ENCODE measurements at places on chromosomes 2 and 18. TPM values are rescaled to one million over a fixed set of nuclear protein-coding genes. Genes with fewer than 3 reads are reported as not detected.

GRCh38 chr2:24076849-24077534 lies 866 bp upstream of the SF3B6 start:
- DNase-seq, result no peak

The LCT gene
- total RNA-seq, result not detected

The CHRND gene
- total RNA-seq, result 0.22 TPM

The TUBA4B gene
- total RNA-seq, result not detected

The COL3A1 gene
- total RNA-seq, result 165 TPM

The STEAP3 gene
- 18.5 TPM for total RNA-seq

DNA sequence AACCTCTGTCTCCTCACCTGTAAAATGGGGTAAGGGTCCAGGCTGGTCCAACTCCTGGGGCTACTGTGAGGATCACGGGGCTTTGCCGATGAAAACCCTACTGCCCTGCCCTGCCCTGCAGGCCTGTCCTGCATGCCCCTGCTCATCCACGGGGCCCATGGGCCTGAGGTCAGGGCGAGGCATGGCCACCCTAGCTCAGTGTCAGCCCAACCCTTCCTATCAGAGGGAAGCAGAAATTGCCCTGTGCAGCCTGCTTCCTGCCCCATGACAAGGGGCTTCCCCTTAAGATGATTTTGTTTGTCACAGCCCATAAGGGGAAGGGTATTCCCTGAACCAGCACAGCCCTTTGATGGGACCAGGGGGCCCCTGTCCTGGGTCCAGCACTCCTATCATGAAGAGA lies 353.6 kb upstream of the ID2 start:
- DNase-seq, result no peak

DNA sequence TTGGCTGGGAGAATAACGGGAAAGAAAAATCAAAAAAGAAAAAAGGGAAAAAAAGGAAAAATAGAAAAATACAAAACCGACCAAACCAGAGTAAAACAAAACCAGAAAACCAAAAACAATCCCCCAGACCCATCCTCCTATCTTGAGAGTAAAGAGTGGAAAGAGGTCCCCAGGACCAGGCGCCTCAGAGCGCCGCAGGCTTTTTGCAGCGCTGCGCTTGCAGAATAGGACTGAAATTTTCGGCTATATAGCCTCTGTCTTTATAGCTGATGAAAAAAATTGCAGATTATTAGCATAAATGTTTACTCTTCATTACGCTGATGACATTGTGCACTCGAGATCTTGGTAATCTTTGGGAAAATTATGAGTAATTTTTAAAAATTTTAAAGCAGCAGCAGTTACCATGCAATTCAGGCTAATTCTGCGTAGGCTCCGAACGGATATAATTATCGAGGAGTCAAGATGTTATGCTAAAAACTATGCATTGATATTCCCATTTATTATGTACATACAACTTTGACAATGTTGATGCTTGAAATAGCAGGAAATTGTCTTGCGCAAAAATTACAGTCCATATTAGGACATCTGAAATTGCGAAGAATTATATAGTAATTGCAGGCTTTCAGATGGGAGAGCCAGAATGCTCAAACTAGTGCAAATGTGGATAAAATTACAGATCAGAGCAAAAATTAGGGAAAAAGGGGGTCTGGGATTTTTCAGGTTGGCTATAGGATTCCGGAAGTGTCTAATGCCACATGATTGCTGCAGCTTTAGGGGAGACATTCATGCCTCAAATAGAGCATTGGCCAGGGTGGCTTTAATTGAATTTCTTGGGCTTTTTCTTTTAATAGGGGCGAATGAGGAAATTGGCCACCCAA lies 8.3 kb downstream of the DLX1 start:
- no peak for DNase-seq

DNA sequence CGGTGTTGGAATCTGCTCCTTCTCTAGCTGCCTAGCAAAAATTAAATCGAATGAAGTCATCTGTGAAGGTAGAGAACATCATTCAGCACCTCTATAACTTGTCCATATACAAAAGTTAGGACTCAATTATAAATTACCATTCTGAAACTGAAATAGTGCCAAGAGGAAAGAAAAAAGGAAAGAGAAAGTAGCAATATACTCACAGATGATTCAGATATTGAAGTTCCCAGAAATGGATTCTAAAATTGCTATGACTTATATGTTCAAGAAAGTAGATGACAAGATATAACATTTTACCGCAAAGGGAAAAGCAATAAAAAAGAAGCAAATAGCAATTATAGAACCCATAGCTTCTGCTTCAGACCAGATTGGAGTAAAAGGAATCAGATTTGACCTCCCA lies 333.6 kb upstream of the GYPC start:
- no peak for DNase-seq

DNA sequence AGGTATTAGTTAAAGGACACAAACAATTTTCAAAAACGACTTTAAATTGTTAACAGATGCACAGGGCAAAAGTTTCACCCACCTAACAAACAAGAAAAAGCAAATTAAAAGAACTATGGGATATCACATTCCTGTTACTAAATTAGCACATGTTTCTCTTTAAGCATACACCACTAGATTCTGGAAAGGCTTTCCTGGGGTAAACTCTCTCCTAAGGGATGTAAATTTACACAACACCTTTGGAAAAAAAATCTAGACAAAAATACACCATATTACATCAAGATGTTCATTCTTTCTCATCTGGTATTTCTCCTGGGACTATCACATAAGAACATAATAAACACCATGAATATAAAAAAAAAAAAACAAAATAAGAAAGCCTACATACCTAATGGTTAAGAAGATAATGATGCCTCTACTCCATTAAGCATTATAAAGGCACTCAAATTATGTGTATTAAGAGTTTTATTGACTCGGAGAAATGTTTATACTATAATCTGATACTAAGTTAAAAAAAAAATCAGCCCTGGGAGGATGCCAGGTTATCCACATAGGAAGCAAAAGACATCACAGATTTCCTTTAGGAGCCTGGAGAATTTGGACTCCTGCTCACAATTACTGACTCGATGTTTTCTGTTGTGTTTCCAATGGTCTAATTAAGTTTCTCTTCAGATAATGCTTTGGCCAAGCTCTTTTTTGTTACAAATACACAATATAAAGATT lies 82.8 kb upstream of the AFF3 start:
- DNase-seq, result no peak

GRCh38 chr2:127913808-127914457 lies 28.2 kb upstream of the AMMECR1L start:
- DNase-seq, result no peak

The ATP8B1 gene
- 40.4 TPM for total RNA-seq

DNA sequence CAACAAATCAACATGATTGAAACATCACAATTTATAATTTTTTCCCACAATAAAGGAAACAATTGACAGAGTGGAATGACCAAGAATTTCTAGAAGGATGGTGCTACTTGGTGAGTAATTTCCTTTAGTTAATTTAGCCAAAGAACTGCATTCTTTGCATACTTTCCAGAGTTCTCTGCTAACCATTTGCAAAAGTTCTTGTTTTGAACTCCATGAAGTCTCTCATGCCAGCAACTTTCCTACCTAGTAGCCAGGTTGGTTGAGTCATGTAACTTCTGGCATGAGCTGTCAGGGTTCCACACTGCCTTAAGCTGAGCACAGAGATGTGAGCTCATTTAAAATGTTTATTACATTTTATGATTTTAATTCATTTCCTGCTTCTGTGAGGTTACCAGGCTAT lies 539.6 kb downstream of the PID1 start:
- no peak for DNase-seq

DNA sequence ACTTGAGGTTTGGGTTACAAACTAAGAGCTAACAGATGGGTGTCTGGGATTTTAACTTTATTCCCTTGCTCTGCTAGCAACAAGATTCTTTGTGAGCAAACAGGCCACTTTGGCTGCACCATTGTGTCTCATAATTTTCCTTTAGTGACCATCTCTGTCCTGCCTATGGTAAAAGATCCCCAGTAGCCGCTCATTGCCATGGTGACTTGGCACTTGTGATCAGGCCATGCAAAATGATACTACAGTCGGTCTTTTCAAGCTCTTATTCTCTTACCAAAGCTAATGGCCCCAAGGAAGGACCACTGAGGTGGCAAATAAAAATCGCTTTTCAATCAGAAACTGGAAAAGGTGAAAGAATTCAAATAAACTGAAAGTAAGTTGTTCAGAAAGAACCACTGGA lies 836.9 kb downstream of the MBD2 start:
- no peak for DNase-seq
